ENCODE measurements at places on chromosomes 11 and 22.
A peak's percentile ranks its signal among the peaks of the same experiment; 100 is the strongest.

DNA sequence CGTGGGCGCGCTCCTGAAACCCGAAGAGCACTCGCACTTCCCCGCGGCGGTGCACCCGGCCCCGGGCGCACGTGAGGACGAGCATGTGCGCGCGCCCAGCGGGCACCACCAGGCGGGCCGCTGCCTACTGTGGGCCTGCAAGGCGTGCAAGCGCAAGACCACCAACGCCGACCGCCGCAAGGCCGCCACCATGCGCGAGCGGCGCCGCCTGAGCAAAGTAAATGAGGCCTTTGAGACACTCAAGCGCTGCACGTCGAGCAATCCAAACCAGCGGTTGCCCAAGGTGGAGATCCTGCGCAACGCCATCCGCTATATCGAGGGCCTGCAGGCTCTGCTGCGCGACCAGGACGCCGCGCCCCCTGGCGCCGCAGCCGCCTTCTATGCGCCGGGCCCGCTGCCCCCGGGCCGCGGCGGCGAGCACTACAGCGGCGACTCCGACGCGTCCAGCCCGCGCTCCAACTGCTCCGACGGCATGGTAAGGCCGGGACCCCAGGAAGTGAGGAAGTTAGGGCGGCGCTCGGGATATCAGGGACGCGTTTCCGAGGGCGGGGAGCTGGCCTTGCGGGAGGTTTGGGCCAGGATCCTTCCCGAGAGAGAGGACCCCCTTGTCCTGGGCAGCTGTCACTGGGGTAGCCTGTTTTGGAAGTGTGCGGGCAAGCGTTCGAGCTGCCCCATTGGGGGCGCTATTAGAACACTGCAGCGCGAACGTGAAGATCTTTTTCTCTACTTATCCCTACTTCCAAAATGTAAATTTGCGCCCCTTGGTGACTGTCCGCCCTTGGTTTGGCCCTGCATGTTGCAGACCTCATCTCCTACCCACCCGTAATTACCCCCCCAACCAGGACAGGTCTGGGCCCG, 796 bp downstream of the MYOD1 start:
- DNase-seq, result no peak

DNA sequence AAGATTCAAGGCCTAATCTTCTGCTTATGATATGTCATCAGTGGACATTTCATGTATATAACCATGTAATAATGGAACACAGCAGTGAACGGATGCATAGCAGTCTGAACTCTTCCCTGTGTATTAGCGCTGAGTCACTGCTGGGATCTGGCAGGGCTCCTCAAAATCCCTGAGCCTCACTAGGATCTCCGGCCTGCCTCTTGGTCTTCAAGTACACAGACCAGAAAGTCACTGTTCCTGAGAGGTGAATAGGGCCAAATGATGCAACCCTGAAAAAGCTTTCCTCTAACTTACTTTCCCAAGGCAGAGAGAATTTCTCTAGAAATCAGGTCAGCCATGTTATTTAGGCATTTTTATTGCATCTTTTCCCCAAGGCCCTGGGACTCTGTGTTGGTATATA, 35.0 kb downstream of the POU2AF1 start:
- no peak for DNase-seq

DNA sequence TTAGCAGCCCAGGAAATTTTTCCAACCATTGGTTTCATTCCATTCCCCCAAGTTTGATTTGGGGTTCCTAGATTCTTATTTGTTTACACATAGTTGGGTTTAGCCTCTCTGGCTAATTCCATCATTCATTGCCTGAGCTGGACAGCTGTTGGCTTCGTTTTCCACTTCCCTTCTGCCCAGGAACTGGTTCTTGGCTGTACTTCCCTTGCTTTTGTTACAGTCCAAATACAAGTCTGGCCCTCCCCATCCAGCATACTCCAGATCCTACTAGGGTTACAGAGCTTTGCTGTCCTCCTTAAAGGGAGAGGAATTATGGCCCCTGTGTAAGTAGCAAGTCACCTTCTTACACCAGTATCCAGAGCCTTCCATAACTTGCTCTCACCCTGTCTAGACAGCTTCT, 356.3 kb downstream of the FAT3 start:
- no peak for DNase-seq

DNA sequence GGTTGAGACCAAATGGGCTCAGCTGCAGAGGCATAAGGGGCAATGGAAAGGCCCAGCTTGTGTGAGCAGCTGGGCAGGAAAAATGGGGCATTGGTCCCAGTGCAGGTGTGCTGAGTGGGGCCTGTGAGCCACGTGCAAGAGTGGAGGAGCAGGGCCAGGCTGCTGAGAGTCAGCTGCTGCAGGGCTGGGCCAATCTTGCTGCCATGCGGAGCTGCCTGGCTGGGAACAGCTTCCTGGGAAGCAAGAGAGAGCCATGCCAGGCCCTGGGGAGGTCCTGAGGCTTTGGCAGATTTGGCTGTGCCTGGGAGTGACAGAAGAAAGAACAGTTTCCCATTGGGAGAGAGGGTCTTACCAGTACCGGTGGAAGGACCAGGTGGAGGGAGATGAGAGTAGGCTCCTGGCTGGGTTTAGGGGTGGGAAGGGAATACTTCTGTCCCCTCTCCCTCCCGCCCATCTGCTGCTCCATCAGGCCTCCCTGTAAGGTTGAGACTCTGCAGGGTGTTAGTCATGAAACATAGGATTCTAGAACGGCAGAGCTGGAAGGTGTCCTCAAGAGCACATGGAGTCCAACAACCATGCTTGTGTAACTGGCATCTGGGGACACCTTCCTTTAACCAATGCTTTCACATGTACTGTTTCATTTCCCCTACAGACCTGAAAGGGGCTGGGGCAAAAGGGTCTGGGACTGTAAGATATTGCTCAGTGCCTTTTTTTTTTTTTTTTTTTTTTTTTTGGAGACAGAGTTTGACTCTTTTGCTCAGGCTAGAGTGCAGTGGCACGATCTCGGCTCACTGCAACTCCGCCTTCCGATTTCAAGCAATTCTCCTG, 10.4 kb downstream of the SEPTIN3 start:
- no peak for DNase-seq

GRCh38 chr11:131195661-131196517, 174.5 kb upstream of the NTM start:
- no peak for DNase-seq

GRCh38 chr22:38751422-38752346, 4.1 kb downstream of the SUN2 start:
- DNase-seq, result peak; percentile 30

DNA sequence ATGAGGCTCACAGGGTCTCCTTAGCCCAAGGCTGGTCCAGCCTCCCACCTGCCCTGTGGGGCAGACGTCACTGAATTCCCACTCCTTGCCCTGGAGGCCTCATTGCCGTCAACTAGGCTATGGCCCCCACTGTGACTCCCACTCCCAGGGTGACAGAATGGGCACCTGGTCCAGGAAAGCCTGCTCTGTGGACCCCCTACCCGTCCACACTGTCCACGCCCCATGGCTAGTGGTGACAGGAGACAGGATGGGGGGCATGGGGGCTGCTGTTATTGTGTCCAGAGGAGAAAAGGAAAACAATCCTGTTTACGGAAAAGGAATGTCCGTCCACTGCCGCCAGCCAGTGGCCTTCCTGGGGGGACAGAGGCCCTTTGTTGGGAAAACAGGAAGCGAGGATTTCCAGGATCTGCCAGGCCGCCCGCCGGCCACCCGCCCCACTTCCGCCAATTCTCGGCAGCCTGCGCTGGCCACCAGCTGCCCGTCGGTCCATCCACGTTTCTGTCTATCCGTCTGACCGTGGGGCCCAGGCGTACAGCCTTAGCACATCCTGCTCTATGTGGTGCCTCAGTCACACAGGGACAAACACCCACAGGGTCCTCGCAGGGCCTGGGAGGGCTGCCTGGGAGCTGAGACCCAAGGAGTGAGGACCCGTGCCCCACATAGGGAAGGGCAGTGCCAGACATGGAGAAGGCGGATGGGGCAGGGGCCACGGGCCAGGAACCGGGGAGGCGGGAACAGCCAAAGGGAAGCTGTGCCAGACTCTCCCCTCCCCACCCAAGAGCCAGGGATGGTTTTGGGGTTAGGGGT, 19.5 kb downstream of the CRELD2 start:
- no peak for DNase-seq

DNA sequence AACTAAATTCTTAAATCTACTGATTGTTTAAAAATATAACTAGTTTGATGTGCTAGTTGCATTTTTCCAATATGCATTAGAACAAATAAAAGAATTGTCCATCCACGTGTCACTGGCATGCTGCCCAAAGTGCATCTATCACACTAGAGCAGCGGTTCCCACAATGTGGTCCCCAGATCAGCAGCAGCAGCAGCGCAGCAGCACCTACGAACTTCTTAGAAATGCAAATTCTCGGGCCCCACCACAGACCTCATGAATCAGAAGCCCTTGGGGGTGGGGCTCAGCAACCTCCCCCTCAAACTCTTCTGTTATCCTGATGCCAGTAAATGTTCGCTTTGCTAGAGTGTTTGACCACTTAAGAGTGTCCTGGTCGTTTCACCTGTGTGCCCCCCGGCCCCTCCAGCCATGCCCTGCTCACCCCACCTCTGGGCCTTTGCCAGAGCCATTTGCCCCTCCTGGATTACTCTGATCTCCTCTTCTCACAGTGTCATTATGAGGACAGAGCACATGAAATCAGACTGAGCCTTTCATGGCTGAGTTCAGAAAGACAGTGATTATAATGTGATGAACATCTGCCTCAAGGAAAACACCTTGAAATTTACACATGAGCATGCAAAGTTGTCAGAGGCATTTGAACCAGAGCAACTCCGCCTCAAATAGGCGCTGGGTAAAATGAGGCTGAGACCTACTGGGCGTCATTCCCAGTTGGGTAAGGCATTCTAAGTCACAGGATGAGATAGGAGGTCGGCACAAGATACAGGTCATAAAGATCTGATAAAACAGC, 12.6 kb upstream of the VSIG10L2 start:
- no peak for DNase-seq

GRCh38 chr22:46409631-46410210, 74.2 kb downstream of the TRMU start:
- no peak for DNase-seq

DNA sequence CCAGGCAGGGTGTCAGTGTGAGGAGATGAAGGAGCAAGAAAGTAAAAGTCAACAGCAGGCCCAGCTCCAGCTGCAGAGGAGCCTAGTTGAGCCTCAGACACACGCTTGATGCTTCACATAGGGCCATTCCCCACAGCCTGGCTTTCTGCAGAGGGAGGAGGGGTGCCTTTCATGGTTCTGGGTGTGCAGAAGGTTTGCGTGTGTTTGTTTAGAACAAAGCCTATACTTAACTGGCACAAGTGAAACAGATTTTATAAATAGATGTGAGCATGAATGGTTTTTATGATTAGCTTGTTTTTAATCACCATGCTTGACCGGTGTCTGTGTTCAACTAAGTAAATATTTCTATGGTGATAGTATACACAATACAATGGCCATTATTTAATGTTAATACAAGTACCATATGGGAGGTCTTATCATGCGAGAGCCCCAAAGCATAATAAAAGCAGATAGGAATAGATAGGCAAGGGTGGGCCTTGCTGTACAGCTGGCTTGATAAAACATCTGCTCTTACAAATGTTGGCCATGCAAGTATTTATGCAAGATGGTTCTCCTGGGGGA, 290.2 kb downstream of the ETS1 start:
- no peak for DNase-seq

DNA sequence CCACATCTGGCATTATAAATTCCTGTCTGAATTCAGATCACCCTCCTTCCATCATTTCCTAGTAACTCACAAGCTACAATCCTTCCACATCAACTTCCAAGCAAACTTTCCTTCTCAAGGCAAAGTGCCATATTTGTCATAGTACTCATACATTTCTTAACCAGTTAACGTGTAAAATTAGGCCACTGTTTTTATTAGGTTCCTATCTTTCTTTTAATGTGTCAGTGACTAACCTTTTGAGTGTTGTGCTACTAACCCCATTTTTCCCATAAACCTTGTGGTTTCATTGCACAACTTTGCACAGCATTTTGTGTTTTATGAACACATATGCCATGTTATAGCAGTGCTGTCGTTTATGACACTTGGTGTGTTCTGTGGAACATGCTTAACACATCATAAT, 90.1 kb downstream of the KIF18A start:
- DNase-seq, result no peak

- no peak for DNase-seq
Observed at GRCh38 chr11:64864135-64864472, 14.3 kb downstream of the EHD1 start.

- peak; percentile 51 for DNase-seq
Observed at GRCh38 chr11:45655347-45655756, 10.1 kb downstream of the CHST1 start.

DNA sequence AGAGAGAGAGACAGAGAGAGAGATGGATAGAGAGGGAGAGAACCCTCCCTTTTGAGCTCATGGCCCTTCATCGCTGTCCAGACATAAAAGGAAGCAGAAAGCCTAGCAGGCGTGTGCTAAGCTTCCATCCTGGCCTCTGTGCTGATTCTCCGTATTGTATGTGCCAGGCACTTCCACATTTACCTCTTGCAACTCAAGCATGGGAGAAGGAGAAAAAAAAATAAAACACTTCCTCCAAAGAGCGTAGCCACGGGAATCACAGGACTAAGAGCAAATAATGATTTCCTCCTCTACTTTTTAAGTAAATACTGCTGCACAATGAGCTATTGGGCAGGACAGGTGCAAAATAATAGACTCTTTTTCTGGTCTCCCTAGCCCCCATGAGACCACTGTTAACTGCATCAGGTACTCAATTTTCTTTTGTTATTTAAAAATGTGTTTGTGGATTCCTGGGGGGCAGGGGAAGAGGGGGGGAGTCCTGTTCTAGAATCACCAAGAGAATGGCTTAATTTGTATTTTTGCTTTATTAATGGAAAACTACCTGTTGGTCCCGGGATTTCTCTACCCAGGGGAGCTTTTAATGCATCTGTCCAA, 154.3 kb downstream of the NXPE2 start:
- no peak for DNase-seq

DNA sequence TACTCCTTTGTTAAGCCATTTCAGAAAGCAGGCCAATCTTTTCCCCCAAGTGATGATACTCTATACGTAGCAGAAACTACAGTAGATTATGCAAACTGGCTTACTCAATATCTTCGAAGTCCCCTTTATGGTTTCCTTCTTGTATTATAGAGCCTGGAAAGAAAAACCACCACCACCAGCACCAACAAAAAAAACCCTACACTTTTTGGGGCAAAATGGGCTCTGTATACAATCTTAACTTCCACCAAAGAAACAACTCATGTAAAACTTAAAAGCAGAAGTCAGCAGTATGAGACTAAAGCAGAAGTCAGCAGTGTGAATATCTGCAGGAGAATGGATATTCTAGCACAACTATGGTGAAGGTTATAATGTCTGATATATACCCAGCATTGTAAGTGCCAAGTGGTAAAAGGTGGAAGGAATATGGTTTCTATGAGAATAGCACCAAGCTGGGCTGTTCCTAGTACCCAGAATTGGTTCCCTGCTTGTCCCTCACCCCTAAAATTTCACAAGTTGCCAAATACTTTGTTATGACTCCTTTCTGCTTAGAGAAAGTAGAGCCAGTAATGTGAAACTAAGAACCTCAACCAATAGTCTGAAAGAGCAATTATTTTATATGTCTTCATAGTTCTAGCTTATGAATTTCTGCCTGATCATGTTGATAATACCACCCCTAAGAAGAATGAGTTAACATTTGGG, 252.1 kb downstream of the SBF2 start:
- no peak for DNase-seq

DNA sequence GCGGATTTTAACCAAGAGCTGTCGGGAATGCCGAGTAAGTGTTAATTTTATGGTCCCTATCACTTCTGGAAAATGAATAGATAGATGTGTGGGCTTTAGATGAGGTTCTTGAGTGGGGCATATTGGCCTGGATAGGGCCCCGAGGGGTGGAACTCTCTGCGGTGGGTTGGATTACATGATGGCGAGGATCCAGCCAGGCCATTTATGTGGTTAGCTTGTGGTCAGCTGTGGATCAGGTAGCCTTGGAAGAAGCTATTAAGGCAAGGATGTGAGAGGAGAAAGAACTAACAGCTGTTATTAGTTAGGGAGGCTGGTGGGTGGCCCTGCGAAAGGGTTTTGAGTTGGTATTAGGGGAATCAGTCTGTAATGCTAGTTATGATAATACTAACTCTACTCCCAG, 268.4 kb downstream of the NELL1 start:
- DNase-seq, result no peak

Measured in activated CD4-positive, alpha-beta T cell treated with anti-CD3 and anti-CD28 coated beads, Interleukin-2, amount 50 U/mL, for 4 hours (primary cell).